HCEC 1CT (cell line): ENCODE measurements at places on chromosomes 13 and 19.

- DNase-seq, result no peak
These were observed 12.0 kb upstream of the KCNC3 start for GRCh38 chr19:50341091-50341564.

DNA sequence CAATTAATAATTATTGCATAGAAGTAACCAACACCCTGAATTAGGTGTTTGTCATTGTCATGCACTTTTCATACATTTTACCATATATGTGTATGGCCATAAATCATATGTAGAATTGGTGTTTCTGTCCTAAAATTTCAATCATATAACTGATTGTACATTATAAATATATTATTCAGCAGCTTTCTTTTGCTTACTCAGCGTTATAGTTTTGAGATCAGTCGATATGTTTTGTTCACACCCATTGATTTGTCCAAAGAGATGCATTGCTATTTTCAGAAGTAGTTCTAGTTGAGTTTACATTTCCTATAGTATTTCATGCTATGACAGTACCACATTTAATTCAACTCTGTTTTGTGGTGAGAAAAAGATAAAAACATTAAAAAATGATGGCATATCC is 50.5 kb upstream of the PARP4 start:
- no peak for DNase-seq

DNA sequence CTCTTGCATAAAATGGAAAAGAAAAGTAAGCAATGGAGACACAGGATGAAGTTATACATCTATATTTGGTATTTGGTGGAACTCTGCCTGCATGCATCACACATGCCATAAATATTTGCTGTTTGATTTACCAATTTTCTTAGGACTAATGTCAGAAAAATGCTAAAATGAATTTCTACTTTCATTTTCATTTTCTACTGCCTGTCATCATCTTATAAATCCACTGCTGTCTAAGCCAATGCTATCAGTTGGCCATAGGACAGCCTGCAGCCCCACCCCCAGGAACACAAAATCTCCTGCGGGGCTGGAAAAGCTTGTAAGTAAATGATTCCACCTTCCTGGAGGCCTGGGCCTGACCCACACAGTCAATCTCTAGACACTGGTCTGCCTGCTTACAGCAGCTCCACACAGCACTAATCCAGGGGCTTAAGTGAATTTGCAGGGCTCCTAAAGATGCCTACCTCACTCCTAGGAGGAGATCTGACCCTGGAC is 122.0 kb downstream of the ENOX1 start:
- DNase-seq, result peak; percentile 87

DNA sequence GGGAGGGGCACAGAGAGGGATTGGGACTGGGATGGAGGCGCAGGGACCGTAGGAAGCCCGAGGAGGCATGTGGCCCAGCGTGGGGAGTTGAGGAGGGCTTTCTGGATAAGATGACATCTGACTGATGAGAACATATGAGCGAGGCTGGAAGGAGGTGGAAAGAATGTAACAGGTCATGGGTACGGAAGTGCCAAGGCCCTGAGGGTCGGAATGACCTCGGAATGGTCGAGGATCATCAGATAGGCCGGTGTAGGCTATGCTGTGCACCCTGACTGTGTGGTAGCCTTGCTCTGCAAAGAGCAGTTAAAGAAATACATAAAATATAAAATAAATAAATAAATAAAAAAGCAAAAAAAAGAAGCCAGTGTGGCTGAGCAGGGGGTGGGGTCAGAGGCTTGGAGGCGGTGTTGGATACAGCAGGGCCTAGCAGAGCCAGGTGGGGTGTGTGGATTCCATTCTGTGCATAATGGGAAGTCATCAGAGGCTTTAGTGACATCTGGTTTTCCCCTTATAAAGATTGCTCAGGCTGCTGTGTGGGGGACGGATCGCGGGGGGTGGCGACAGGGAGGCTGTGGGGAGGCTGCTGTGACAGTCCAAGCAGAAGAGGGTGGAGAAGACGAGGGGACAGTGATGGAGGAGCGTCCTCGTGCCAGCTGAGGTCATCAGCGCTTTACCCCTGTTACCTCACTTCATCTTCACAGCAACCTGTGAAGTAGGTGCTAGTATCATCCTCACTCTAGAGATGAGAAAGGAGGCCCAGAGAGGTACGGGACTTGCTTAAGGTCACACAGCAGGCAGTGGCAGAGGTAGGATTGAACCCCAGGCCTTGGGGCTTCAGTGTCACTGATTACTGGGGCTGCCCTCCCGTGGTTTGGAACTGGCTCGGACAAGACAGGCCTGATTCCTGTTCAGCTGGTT is 5.0 kb downstream of the PAK4 start:
- no peak for DNase-seq

DNA sequence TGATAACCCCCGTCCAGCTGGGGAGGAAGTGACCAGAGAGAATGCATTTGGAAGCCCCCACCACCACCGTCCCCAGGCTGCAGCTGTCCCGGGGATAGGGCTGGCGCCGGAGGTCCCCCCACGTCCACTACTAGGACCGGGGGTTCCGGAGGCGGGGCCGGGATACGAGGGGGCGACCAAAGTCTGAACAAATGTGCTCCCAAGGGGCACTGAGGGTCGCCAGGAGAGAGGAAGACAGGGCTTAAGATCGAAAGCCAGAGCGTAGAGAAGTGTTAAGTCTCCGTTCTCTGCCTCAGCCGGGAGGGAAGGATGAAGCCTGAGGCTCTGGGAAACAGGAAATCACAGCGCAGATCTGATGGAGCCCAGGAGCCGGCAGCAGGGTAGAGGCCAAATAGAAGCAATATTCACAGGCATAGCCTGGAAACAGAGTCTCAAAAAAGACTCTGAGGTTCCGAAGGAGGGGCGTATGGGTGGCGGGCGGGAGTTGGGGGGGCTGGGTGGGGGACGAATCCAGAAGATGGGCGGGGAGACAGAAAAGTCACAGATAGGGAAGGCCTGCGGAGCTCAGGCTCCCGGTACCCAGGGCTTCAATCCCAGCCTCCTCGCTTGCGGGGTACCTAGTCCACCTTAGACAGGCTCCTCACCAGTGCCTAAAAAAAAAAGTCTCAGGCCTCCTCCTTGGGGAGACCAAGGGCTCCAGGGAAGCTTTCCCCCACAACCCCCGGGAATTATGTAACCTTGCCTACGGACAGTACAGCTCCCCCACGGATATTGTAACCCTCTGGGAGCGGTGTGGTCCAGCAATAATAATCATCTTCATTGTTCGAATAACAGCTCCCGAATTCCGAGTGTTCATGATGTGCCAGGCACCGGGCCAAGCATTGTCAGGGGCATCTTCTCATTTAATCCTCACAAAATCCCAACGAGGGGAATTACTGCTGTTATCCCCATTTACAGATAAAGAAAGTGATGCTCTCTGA is 1.1 kb upstream of the ERF start:
- peak; percentile 67 for DNase-seq

DNA sequence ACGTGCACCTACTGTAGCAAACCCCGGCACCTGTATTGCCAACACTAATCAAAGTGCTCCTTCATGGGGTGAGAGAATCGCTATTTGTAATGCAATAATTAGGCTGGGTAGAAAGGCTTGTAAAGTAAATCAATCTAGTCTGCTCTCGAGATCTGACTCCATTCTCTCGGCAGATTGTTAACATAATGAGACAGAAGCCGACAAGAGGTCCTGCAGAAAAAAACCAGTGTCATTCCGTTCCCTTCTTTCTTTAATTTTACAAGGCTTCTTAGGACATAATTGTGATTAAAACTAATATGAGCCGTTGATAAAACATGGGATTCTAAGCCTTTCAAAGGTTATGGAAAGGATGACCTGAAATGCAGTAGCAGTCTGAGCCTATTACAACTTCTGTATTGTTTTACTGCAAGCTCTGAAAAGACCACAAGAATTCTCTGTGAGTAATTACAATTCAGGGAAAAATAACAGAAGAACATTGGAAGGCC is 530.0 kb downstream of the PCDH9 start:
- DNase-seq, result no peak
